Lower lobe of right lung (tissue), 2 donors: ENCODE measurements at places on chromosomes 16 and 17. TPM values are rescaled to one million over a fixed set of nuclear protein-coding genes. Genes with fewer than 3 reads are reported as not detected.
A peak's percentile ranks its signal among the peaks of the same experiment; 100 is the strongest.

DNA sequence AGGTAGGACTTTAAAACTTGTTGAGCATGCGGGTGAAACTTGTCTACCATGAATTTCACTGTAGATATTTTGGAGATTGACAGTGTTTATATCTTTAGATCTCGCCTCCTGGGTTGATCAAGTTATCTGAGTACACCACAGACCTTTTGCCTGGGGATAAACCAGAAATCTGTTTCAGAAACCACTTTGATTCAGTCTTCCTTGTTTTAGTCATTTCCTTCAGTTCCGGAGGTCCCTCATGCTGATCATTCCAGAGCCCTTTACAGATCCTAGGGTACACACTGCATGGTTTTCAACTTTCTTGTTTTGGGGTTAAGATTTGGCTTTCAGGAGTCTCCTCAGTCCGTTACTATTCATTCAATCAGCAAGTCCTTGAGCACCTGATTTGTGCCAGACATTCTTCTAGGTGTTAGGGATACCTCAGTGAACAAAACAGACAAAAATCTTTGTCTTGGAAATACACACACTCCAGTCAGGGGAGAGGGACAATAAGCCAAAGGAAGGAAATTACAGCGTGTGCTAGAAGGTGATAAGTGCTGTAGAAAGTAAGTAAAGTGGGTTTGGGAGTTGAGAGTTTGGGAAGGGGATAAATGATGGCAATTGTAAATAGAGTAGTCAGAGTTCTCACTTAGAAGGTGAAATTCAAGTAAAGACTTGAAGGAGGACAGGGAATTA lies 12.2 kb downstream of the NOD2 start:
- no peak for DNase-seq

CDH3 gene
- total RNA-seq: 3.4 TPM

OR2C1 gene
- total RNA-seq: not detected

DNA sequence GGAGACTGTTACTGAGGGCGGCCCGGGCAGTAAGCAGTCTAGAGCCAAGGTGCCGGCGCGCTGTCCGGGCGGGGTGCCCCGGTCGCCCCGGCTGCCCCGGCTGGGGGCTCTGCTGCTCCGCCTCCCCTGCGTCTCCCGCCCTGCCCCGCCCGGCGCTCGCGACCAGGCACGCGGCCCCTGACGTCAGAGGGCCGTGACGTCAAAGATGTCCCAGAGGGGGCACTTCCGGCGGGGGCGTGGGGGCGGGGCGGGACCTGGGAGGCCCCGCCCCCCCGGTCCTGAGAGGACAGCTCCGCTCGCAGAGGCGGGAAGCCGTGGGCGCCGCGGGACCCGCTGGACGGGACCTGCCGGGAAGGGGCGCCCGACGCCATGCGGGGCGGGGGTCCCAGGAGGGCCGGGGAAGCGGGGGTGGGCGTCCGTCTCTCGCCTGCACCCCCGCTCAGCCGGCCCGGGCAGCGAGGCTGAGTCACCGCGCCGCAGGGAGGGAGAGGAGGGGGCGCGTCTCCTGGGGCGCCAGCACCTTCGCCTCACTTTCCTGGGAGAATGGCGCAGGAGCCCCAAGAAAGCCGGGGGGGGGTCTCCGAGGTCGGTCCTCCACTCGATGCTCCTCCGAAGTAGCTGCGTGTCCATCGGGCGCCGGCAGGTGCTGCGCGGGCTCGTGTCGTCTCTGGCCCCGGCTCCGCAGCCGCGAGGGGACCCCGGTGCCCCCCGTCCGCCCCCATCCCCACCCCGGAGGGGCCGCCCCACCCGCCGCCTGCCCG lies 4.4 kb upstream of the HIC1 start:
- DNase-seq: peak; percentile 78

DNA sequence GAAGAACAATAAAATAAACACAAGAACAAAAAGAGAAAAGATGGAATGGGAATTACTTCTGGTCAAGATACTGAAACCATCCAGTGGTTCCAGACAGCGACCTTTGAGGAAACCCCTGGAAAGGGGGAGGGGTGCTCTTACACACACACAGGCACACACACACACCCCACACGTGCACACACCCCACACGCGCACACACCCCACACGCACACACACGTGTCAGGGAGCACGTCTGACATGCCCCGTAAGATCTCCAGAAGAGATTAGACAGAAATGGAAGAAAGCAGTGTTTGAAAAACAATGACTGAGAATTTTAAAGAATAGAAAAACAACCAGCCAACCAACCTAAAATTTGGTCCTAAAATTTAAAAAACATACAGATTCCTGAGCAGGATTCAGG lies 45.3 kb upstream of the FASN start:
- DNase-seq: no peak

CAPNS2 gene
- total RNA-seq: 2.0 TPM

DNA sequence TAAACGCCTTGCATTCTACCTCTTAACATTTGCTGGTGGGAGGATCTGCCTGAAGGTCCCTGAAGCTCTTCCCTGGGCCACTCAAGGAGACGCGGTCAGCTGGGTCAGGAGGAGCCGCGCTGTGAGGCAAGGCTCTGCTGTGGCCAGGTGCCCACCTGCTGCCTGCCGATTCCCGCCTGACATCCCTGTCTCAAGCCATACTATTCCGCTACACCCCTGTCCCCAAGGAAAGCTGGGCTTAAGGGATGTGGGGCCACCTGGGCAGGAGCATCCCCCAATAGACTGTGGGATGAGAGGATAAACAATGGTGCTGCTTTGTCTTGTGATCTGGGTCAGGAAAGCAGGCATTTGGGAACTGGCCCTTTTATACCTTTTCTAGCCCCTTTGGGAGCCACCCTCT lies 5.1 kb downstream of the TPPP3 start:
- no peak for DNase-seq

DNA sequence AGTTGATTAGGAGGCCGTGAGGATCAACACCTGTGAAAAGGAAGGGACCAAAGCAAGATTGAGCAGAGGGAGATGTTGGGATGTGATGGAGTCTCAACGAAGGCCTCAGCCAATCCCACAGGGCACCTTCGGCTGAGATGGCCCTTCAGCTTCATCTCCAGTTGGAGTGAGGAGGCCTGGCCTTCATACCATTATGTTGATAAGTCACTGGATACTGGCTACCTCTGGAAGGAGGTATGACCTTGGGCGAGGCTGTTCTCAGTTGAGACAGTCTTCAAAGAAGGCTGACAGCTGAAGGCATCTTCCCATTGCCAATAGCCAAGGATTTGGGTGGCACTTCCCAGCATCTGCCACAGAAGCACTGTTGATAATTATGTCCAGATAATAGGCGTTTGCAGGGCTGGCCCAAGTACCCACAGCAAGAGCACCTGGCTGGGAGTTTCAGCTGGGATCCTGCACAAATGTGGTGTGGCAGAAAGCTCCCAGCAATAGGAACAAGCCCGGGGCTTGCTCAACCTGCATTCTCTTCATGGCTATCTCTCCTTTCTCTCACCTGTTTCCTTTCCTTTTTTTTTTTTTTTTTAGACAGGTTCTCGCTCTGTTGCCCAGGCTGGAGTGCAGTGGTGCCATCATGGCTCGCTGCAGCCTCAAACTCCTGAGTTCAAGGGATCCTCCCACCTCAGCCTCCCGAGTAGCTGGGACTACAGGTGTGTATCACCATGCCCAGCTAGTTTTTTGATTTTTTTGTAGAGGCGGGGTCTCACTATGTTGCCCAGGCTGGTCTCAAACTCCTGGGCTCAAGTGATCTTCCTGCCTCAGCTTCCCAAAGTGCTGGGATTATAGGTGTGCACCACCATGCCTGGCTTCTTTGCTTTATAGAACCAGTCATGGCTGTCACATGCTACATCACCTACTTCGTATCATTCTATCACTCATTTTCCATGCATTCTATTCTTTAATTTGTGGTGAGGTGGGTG lies 18.2 kb upstream of the MAP3K14 start:
- DNase-seq: no peak

- no peak for DNase-seq
Observed at GRCh38 chr17:82679586-82680465, 18.7 kb downstream of the RAB40B start.

- no peak for DNase-seq
Observed at GRCh38 chr17:34218748-34219147, 36.3 kb upstream of the CCL2 start.

DNA sequence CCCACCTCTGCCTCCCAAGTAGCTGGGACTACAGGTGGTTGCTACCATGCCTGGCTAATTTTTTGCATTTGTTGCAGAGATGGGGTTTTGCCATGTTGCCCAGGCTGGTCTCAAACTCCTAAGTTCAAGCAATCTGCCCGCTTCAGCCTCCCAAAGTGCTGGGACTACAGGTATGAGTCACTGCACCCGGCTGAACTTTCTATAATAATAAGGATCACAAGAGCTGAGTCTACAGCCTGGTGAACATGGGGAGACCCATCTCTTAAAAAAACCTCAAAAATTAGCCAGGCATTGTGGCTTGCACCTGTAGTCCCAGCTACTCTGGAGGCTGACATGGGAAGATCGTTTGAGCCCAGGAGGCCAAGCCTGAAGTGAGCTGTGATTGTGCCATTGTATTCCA lies 53.5 kb downstream of the WDR59 start:
- DNase-seq: no peak

CPHXL2 gene
- total RNA-seq: not detected

DNA sequence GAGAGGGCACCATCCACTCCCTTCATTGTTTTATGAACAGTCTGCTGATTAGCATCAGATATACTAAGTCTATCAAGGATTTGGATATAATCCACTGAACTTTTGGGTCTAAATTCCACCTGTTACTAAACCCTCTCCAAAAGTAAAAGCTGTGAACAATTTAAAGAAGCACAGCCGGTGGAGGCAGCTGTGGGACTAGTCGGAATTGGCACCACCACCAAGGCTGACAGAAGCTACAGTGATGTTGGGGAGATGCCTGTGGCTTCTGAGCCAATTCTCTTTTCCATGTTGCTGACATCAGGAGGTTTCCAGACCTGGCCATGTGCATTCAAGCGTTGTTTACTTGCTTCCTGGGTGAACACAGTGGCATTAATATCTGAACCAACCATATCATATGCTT lies 679.0 kb upstream of the CA10 start:
- no peak for DNase-seq

DNA sequence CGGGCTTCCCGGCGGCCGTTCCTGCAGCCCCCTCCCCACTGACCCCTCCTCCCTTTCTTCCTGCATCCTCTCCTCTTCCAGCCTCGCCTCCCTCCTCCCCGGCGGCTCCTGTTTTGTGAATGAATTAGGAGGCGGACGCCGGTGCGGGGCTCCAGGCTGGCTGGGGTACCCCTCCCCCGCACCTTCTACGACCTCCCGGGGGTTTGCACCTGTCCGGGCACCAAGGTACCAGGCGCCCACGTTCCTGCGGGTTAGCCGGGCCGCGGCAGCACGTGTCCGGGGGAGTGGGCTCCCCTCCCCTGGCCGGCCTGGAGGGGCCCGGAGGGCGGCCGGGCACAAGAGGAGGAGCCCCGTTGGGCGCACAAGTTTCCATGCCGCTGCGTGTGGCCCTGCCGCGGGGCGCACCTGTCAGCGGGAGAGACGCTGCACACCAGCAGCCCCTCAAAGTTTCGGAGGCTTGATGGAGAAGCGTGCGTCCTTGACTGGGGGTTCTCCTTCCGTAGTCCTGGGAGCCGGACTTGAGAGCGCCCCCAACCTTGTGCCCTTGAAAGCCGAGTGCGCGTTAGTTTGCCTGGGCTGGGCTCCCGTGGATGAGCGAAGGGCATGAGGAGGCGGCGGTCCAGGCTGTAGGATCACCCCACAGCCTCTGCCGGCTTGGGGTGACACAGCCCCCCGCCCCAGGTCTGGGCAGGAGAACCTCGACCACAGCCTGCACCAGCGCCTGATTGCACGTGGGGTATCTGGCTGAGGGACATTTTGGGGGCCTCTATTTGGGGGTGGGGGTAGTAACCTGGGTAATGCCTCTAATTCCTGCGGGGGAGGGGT lies 1.2 kb downstream of the HAS3 start:
- no peak for DNase-seq

GRCh38 chr17:74807925-74808324 lies 31.8 kb upstream of the NAT9 start:
- DNase-seq: no peak

B3GNT9 gene
- total RNA-seq: 13.5 TPM

TAF1C gene
- total RNA-seq: 60.6 TPM

DNA sequence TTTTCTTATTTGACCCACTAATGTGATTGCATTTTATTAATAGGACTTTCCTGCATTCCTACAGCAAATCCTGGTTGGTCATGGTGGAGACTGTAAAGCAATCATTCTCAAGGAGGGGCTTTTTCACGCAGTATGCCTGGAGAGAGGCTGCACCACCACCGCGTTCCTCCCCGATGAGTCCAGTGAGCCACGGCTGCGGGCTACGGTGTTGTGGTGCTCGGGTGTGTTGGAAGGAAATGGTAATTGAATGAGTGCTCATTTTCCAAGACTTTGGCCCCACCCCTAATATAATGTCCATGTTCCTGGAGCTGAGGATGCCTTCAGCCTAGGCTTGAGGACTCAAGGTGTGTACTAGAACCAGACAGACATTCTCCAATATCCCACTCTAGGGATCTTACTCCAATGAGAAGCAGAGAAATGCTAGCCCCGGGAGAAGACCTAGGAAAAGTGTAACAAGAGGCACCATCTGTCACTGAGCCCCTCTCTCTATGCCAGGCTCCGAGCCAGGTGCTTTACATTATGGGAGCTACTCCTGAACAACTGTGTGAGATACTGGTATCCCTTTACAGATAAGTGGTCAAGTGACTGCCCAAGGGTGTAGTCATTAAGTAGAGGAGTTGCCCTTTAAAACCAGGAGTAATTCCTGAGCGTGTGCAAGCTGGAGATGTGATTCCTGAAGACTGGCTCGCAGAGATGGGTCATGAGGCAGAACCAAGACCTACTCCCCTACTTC lies 39.4 kb downstream of the HEATR6 start:
- no peak for DNase-seq

DNA sequence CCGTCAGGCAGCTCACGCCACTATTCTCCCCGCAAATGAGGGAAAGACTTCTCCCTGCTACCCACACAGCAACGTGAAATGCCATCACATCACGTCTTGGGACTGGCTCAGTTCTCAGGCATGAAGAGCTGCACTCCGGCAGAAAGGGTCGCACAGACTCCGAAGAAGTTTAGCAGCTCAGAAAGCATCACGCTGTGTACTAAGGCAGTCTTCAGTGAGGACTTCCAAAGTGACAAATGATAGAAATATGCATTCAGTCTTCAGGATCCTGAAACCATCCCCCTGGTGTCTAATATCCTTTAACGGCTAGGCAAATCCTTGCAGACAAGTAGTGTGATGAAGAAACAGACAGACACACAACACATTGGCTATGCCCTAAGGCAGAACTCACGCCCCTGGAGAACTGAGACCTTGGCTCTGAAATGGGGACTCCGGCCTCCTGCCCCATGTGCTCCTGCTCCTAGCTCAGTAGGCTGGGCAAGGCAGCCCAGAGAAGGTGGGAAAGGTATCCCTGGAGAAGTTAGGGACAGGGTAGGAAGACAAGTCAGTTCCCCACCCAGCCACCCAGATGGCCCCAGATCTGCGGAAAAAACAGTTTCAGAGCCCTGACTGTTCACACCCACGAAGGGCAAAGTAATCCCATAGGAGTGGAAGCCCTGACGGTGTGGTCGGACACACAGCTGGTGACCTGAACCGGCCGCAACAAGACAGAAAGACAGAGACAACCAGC lies 1.6 kb downstream of the XYLT1 start:
- DNase-seq: no peak
